ENCODE measurements at places on chromosomes 13 and 19. TPM values are rescaled to one million over a fixed set of nuclear protein-coding genes. Genes with fewer than 3 reads are reported as not detected.

DNA sequence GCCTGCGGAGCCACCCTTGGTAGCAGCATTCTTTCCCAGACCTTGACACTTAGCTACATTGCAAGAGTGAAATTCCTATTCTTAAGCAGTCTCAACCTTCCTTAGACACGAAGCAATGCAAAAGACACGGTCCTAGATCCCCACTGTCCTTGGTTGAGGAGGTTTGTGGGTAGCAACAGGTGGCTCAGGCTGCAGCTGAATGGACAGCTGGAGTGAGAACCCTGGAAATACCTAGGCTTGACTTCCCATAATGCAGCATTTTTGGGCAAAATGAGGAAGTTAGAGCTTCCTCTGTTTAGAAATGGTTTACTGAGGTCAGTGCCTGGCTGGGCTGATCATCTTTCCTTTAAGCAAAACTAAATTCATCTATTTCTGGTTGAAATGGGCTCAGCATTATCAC lies 296.6 kb downstream of the RFC3 start:
- DNase-seq, result no peak

DNA sequence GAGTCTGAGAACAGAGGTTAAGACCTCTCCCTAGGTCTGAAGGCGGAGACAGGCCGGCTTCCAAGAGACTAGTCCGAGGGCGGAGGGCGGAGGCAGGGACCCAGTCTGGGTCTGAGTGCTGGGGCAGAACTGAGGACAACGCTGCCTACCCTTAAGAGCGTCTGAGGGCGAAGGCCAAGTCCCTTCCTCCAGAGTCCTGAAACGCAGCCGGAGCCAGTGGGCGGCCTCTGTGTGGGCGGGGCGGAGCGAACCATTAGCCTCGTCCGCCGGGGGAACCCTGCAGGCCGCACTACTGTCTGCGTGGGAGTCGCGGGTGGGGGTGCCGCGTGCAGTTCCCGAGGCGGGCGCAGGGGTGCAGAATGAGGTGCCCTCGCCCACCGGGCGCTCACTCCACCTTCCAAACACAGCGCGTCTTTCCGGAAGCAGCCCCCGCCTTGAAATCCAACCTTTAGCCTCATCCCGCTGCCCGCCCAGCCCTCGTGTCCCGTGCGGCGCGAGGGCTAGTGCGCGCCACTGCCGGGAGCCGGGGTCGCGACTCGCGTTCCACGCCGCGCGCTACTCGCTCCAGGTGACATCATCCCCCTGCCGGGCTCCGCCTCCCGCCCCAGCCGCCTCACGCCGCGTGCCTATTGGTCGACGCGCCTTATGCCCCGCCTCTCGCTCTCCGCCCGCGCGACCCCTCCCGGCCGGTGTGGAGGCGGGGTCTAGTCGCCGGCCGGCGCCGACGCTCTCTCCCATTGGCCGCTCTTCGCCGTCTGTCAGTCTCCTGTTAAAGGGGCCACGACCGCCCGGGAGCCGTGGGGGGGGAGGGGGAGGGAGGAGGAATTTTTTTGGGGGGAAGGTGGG lies at the start of gene C19orf73:
C19orf73 (minus strand) TSS at position 579 of the 846 bp plus-strand sequence; CDS start at position 458, 121 bp downstream.
- peak; percentile 96 for DNase-seq

DNA sequence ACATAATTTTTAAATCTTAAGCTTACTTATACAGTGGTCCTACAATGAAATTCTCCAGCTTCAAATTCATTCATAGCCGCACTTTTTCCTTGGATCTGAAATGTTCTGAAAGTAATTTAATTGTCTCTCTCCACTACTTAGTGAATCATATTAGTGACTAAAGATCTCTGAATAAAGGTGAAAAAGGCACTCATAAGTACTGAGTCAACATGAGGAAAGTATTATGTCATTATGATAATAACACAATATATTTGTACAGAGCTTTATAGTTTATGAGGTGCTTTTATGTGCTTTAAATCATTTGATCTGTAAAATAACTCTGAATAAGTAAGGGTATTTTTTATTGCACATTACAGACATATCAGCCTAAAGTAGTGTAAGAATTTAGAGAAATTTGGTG lies 628.2 kb upstream of the SLITRK5 start:
- no peak for DNase-seq

CACNG6 gene
- not detected for total RNA-seq

TMEM272 gene
- 0.37 TPM for total RNA-seq

ZNF433 gene
- total RNA-seq, result not detected

Measured in stomach (tissue), 19 donors.